CD4-positive, alpha-beta T cell treated with Interleukin-10 for 1 hour (primary cell): ENCODE measurements at places on chromosomes 2 and 18.

- DNase-seq = no peak
These were observed 75.9 kb downstream of the ITGB1BP1 start for GRCh38 chr2:9347411-9347881.

DNA sequence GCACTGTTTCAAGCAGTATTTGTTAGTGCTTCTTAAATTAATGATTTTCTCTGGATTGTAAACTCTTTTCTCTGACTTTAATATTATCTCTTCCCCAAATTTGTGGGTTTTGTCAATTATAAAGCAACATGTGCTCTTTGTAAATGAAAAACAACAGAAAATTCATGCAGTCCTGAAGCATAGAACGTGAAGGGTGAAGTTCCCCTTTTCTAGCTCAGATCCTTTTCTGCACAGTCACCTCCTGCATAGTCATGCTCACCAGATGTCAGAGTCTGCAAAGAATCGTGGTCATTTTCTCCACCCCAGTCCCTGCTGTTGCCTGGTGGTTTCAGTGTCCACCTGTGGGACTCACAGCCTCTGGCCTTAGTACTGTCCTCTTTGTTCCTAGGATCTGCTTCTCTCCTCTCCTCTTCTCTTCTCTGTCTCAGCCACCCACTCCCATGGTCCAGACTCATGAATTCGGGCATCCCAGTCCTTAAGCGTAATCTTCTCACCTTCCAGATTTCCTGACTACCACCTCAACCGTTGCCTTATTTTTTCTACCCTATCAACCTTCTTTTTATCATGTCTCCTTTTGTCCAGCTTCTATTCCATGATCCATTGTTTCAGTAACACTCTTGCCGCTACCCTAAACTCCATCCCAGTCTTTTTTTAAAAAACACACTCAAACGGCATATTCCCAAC, 229.1 kb downstream of the RTP5 start:
- no peak for DNase-seq

DNA sequence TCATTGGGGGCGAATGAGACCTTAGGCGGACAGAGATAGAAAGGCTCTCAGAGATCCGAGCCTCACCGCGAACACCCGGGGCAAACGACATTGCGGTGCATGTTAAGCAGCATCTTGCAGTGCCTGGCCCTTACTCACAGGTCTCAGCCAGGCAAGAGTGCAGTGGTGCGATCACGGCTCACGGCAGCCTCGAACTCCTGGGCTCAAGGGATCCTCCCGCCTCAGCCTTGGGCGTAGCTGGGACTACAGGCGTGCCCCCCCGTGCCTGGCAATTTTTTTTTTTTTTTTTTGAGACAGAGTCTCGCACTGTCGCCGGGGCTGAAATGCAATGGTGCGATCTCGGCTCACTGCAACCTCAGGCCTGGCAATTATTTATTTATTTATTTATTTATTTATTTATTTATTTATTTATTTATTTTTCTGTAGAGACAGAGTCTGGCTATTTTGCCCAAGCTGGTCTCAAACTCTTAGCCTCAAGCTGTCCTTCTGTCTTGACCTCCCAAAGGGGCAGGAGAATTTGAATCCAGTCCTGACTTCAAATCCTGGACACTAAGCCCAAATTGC, 1.3 kb downstream of the LAMA3 start:
- DNase-seq = no peak

GRCh38 chr2:45941531-45942236, 290.2 kb downstream of the PRKCE start:
- no peak for DNase-seq

DNA sequence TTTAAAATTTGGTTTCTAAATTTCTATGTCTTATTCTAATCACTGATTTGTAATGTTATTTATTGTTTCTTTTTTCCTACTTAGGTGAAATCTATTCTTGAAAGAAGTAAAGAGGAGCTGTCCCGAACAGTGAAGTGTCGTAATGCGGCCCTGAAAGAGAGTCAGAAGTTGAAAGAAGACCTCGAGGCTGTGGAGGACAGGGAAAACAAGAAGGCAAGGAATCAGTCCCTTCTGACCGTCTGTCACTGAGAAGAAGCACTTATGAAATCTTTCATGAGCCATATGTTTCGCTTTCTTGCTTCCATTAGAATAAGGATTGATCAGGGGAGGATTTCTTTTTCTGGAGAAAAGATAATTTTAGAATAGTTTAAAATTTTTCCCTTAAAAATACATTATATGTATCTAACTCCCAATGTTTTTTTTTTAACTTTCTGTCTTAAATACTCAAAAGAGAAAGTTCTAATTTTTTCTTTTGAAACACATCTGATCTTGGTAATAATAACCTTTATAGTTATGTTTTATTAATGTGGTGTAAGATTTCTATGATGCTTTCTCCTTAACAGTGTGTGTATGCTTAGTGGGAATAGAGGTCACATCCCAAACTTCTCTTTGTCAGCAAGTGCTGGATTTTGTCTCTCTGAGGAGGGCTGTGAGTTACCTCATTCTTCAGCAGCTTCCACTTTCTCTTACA, 79.0 kb downstream of the CCDC150 start:
- DNase-seq = no peak

DNA sequence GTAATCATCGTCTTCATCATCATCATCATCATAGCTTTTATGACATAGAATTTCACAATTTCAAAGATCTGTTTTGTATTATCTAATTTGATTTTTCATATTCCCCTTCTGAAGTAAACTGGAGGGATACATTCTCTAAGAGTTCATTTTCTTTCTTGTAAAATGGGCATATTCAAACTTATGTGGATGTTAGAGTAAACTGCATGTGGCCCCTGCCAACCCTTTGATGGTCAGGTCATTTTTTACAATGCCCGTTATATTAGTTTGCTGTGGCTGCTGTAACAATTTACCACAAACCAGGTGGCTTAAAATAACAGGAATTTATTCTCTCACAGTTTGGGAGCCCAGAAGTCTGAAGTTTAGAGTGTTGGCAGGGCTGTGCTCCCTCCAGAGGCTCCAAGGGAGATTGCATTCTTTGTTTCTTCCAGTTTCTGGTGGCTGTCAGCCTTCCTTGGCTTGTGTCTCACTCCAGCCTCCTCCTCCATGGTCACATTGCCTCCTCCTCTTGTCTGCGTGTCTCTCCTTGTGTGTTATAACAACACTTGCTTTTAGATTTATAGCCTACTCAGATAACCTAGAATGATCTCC, 127.5 kb upstream of the MMADHC start:
- no peak for DNase-seq
